ENCODE measurements at places on chromosomes 13 and 19.

GRCh38 chr13:97223711-97224541, 1.8 kb downstream of the MBNL2 start:
- peak; percentile 96 for DNase-seq

DNA sequence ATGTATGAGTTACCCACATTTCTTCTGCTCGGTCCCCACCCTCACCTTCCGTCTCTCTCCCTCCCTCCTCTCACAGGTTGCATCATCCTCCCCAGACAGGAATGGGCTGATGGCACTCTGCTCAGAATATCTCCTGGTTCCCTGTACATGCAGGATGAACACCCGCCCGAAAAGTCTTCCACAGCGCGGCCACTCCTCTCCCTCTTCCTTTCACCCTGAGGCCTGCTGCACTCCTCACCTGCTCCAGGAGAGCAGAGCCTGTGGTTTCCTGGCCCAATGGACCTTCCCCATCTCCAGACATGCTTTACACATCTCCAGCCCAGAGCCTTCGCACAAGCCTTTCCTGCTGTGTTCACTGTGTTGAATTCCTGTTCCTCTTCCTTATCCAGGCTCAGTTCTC, 40.9 kb downstream of the GSX1 start:
- no peak for DNase-seq

DNA sequence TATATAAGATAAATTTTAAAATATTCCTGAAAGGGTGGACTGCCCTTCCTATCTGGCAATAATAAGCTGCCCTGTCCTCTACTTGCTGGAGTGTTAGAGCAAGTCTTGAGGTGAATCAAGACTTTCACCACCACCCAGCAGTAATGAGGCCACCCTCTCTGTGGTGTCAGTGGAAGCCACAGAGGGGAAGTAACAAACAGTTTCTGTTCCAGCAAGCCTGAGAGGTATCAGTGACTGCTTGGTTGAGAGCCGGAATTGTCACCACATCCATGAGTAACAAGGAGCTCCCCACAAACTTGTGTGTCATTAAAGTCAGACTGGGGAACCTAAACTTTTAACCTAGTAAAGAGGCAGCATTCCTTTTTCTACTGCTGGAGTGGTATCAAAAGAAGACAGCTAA, 532.7 kb upstream of the SPRY2 start:
- no peak for DNase-seq

- no peak for DNase-seq
Observed at GRCh38 chr19:2464389-2464788, 7.6 kb upstream of the LMNB2 start.

DNA sequence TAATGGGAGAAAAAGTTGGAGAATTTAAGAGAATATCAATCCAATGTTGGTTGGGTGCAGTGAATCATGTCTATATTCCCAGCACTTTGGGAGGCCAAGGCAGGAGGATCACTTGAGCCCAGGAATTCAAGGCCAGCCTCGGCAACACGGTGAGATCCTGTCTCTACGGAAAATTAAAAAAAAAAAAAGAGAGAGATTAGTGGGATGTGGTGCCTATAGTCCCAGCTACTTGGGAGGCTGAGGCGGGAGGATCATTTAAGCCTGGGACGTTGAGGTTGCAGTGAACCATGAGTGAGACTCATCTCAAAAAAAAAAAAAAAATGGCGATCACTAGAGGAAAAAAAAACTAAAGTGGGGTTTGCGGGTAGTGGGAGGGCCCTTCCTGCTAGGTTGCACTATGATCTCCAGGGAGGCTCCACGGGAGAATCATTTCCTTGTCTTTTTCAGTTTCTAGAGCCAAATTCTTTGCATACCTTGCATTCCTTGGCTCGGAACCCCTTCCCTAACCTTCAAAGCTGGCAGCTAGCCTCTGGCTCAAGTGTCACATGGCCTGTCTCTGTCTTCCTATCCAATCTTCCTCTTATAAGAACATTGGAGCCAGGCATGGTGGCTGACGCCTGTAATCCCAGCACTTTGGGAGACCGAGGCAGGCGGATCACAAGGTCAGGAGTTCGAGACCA, 5.8 kb upstream of the ERCC2 start:
- peak; percentile 96 for DNase-seq

- DNase-seq: no peak
Observed at GRCh38 chr19:2047076-2047448, 4.0 kb downstream of the MKNK2 start.

GRCh38 chr19:43351998-43352746, 1.3 kb upstream of the CD177 start:
- no peak for DNase-seq
